ENCODE measurements at places on chromosomes 3 and 15.
A peak's percentile ranks its signal among the peaks of the same experiment; 100 is the strongest.

GRCh38 chr3:11323813-11324212 lies 51.6 kb downstream of the ATG7 start:
- no peak for DNase-seq

GRCh38 chr3:38577371-38578080 lies 72.0 kb downstream of the SCN5A start:
- DNase-seq: no peak

DNA sequence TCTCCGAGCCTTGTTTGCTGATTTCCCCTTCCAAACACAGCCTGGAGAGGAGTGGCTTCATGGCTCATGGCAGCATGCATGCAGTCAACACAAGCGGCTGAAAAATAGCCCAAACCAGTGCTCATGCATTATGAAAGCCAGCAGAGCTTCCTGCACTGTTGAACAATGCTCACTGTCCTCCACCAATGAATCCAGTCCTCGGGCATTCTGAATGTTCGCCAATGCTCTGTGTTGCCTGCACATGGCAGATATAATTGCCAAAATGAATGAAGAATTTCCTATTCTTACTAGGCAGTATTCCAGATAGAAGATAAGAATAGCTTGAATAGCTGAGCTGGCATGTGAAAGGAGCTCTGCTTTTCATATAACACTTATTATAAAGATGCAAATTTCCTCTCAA lies 252.7 kb downstream of the ROBO1 start:
- no peak for DNase-seq

DNA sequence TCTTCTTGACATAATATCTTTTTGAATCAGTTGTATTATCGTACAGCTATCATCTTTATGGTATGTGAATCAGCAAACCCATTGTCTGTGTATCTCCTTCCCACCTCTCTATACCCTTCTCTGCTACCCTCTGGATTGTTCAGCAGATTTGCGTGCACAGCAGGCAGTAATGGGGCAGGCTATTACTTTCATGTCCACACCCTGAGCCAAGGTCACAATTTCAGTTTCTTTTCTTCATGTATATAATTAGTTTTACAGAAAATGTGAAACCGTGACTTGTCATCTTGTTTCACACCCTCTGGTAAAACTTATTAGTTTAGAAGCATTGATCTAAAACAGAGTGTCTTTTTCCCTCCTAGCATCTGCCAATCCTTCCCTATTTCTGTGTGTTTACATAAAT lies 770.4 kb upstream of the SEMA6D start:
- DNase-seq: no peak

DNA sequence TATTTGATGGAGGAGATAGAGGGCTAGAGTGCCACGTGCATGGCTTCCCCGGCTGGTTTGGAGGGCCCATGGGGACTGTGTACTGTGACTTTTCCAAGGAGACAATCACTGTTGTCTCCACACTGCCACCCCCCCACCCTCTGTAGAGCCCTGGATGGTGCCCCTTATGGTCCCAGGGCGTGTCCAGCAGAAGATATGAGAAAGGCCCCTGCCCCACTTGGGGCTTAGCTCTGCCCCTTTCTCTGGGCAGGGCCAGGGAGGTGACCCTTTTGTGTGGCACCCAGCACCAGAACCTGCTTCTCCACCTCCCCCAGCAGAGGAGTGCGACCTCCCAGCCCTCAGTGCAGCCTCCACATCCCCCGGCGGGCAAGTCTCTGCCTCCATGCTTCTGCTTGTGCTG lies 32.1 kb downstream of the SPSB4 start:
- no peak for DNase-seq

DNA sequence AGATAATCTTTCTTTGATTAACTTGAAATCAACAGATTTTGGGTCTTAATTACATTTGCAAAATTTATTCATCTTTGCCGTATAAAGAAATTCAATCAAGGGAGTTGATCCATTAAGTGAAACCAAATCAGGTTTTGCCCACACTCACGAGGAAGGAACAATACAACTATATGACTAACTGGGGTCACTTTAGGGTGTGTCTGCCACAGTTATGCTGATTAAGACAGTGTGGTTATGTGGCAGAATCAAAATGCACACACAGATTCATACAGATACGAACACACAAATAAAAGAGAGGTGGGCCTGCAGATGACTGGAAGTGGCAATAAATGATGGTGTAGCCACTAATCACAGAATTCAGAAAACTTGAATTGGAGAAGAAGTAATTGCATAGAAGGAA lies 543.5 kb downstream of the GABRG3 start:
- no peak for DNase-seq

GRCh38 chr3:13107661-13108060 lies 34.4 kb upstream of the IQSEC1 start:
- DNase-seq: no peak

- peak; percentile 77 for DNase-seq
These were observed 2.2 kb upstream of the CCR5 start for GRCh38 chr3:46368569-46368968.

GRCh38 chr3:129673897-129674797 lies 67.7 kb upstream of the PLXND1 start:
- DNase-seq: no peak

DNA sequence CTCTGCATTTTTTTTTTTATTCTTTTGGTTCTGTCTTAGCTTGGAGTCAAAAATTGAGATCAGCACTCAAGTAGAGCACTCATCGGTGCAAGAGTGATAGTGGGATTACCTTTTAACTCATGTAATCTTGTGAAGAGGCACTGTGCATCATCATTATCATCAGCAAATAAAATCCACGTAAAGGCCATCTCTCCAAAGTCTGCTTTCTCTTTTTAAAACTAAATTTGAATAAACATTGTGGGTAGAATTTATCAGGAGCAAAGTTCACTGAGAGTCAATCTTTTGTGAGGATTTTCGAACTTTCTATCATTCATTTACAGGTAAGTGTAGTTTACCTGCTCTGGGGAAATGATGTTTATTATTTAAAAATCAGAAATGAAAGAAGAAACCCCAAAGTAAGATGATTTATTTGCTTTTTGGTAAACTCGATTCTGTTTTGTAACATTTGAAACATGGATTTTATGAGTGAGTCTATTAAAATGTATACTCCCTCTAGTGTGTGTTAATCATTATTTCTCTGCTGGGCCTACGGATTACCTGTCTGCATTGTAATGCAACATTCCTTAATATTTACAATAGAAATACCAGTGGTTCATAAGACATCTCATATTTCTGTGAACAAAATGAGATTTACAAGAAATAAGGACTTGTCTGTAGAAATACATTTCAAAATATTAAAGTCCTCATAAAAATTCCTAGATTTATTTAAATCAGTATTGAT lies 327.7 kb upstream of the NAALADL2 start:
- DNase-seq: no peak

GRCh38 chr15:74519311-74519710 lies 21.7 kb upstream of the ARID3B start:
- no peak for DNase-seq

DNA sequence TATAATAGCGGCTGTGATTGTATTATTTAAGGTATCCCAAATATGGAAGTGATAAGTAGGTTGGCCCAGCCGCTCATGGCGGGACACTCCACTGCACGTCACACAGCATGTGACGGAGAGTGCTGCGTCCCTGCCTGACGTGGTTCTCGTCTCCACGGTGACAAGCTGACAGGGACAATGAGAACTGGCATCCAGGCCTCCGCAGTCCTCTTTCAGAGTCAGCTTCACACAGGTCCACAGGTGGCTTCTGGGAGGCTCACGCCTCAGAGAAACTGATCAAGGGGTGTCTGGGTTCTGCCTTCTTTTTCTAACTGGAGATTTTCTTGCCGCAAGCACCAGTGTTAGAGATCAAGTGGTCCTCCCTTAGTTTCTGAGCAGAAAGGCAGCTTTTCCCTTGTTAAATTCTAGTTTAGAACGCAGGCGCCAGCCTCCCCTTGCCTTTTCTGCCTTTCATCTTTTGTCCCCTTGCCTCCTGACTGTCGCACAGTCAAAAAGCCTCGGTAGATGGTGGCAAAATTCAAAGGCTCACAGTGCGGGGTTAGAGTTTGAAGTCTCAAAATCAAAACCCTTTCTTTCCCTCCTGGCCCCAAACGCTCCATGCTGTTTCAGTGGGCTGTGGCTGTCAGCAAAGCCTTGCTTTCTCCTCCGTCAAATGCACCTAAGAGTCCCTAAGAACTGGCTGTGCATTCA lies 120.9 kb downstream of the ATP10A start:
- no peak for DNase-seq

GRCh38 chr3:72185549-72186399 lies 400.8 kb upstream of the PROK2 start:
- no peak for DNase-seq

DNA sequence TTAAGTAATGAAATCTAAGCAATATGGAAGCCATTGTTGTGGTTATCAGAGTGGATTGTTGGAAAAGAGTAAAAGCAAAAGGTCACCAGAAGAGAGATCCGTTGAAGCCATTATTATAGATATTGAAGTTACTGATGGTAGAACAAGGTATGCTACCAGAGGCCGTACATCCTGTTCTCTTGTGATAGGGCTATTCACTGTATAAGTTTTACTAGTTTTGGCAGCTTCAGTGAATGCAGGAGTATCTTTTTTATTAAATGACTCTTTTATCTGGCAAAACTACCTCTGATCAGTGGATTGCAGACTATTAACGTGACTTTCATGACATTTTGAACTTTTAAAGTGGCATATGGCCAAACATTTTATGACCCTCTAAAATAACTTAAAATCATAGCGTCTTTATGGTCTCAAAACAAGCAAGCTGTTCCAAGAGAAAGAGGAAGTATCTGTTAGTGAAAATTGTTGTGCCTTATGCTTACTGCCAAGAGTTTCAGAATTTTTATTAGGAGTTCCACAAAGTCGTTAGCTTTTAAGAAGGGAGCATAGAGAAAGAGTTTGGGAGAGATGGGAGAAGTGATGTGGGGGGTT lies 102.9 kb downstream of the LRRC49 start:
- DNase-seq: no peak

DNA sequence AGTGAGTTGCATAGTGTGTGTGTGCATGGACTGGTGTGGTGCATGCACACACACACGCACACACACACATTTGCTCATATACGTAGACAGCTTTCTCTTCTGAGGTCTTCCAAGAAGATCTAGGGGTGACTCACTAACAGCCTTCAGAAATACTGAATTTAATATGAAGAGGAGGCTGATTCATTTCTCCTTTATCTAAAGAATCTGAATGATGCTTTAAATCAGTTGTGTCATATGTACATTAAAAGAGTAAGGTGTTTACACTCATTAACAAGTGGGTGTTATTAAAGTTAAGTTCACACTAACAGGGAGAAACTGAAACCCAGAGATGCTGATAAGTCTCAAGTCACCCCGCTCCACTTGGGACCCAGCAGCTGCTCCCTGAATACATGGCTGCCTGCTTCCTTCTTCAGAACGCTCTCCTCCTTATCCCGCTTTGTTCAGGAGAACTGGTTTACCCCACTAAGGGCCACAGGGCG lies 22.0 kb downstream of the TMPRSS7 start:
- DNase-seq: no peak

DNA sequence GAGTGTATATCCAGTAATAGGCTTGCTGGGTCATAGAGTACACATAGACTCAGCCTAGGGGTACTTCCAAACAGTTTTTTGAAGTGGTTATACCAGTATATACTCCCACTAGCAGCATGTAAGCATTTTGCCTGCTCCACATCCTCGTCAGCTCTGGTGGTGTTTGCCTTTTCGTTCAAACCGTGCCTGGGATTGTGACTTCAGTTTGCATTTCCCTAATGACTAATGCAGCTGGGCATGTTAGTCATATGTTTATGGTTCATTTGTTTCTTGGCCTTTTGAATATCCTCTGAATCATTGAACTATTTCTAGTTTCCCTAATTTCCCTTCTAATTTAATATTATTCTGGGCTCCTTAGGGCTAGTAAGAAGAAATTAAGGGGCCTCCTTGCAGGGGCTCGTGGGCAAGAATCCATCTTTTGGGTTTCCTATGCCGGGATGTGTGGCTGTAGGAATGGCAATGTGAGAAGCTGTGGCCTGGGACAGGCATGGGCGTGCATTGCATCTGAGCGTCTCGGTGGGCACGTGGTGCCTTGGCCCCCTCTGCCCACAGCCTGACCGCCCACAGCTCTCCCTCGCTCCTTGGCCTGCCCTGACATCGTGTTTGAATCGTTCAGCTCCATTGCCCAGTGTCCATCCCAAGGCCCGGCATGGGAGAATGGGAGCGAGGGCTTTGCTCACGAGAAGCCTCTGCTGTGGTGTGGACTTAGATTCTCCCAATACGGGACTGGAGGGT lies 26.4 kb downstream of the FAH start:
- no peak for DNase-seq

DNA sequence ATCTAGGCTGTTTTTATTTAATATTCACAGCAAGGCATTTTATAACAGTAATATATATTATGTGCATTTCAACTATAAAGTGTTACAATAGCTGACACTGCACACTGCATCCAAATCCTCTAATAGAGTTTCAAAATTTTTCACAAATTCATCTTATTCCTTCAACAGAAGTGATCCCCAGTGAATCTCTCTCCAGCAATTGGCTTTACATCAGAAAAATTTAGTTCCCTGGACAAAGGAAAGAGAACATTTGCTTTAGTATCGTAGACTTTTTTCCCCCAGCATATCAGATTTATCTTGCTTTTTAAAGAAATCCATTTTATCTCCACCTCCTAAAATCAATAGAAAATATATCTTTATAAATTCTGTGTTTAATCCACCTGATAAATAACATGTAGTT lies 868.6 kb downstream of the TBL1XR1 start:
- no peak for DNase-seq

DNA sequence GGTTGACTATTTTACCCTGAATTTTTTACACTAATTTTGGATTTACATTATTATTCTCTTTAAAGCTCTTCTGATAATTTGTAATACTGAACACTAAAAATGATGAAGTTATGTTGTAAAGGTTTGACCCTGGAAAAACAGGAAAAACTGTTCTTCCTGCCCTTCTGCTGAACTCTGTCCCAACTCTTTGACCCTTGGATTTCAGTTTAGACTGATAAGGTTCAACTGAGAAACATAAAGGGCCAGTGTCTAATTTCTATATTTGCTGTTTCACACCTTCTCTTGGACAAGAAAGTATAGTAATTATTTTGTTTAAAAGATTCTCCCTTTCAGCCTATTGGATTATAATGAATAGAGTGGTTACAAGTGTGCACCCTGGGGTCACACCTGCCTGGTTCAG lies 12.8 kb upstream of the TMOD3 start:
- no peak for DNase-seq

- DNase-seq: no peak
These were observed 16.9 kb upstream of the PRKCI start for GRCh38 chr3:170205302-170205701.

All from transverse colon (tissue), 4 donors.